ENCODE measurements at places on chromosomes 16 and 17. TPM values are rescaled to one million over a fixed set of nuclear protein-coding genes. Genes with fewer than 3 reads are reported as not detected.

DNA sequence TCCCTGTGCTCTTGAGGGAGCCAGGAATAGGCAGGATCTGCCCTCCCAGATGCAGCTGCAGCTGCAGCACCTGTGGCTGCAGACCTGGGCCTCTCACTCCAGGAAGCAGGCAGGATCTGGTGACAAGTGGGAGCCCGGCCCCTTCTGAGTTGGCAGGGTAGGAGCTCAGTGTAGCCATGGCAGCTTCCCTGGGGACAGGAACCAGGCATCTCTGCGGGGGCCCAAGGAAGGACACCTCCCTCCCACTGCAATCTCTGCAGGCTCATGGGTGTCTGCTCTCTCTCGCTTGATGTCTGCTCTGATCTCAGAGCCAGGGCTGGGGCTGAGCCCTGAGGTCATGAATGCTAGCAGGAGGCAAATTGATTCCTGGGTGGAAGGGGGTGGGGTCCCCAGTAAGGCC lies 592.5 kb upstream of the CA10 start:
- DNase-seq = no peak

DNA sequence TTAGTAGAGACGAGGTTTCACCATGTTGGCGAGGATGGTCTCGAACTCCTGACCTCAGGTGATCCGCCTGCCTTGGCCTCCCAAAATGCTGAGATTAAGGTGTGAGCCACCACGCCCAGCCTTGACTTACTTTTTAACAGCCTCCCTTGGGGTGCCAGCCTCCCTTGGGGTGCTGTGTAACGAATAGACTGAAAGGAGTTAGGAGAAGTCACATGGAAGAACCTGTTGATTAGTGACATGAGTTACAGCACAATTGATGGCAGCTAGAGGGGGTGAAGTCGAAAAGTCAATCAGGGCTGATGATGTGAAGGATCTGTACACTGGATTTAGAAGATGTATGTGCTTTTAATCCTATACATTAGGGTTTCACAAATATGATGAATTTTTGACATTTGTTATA lies 39.4 kb upstream of the CDR2 start:
- DNase-seq = no peak

- no peak for DNase-seq
Measured at GRCh38 chr17:73835605-73836004, 191.4 kb upstream of the SDK2 start.

DNA sequence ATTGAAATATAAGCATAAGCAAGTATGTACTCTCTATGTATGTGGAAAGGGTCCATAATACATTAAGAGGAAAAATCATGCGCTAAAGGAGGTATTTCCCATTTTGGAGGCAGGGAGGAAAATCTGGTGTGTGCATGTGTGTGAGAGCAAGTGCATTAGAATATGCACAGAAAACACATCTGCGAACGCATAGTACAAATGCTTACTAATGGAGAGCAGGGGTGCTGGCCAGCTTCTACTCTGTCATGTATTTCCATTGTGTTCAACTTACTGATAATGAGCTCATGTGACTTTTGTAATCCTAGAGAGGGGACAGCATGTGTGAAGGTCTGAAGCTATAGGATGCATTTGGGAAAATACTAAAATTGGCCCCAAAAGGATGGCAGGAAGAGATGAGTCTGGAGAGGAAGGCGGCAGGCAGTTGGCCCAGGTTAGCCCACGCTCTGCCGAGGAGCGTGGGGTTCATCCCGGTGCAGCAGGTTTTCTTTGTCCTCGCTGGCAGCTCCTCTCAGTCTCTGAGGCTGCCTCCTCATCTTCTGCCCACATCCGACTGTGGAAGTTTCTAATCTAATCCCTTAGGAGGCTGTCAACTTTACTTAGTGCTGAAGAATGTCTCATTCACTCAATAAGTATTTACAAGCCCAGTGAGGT lies 17.8 kb upstream of the KSR1 start:
- DNase-seq = no peak

GRCh38 chr16:23826528-23827045 lies 9.2 kb upstream of the PRKCB start:
- no peak for DNase-seq

- DNase-seq = no peak
Measured at GRCh38 chr17:78132084-78132676, 1.6 kb downstream of the TMC8 start.

GRCh38 chr17:48462946-48463345 lies 32.9 kb upstream of the SKAP1 start:
- DNase-seq = no peak

GRCh38 chr17:35170968-35171771 lies 23.0 kb downstream of the SLC35G3 start:
- no peak for DNase-seq

DNA sequence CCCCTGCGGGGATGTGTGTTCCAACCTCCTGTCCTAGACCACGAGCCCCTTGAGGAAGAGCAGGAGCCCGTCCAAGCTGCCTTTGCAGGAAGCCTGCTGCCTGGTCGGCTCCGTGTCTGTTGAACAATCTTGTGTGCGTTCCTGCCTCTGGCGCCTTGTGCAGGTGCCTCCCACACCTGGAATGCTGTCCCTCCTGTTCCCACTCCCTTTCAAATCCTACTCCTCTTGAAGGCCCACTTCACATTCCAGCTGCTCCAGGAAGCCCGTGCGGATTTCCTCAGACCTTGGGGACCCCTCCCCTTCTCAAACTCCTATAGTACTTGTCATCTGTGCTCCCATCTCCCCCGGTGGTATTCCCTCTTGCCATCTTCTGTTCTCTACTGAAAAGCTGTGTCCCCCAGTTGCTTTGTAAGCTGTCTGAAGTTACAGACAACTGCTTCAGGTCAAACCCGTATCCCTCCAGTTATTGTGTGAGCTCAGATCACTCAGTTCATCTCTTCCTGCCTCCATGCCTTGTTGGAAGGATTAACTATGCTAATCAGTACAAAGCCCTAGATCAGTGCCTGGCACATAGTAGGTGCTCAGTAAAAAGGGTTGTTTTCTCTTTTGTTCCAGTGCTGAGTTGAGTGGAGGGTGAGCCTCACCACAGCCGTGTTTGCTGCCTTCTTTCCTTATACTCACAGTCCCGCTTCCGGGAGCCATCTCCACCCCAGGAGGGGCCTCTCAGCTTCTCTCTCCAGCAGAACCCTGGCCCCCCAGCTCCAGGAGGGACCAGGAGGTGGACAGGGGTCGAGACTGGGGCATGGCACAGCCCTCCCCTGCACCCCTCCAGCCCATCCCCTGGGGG lies 241.8 kb upstream of the CIBAR2 start:
- DNase-seq = no peak

- no peak for DNase-seq
Measured at GRCh38 chr16:86578061-86578599, at the start of gene FOXL1. TSS of gene FOXL1 (plus strand) at chr16:86578549. CDS start at chr16:86578724, 175 bp downstream.

Gene LGALS9B
- polyA plus RNA-seq = not detected

Gene HEXD
- 48.5 TPM for polyA plus RNA-seq

Gene PDIA2
- 2.0 TPM for polyA plus RNA-seq

Gene NLGN2
- polyA plus RNA-seq = 22.8 TPM

Gene CCL1
- polyA plus RNA-seq = not detected

Gene TLCD2
- polyA plus RNA-seq = 5.9 TPM

Gene FA2H
- polyA plus RNA-seq = 2.7 TPM
